AG04450 (cell line): ENCODE measurements at places on chromosomes 5 and 9. TPM values are rescaled to one million over a fixed set of nuclear protein-coding genes. Genes with fewer than 3 reads are reported as not detected.

DNA sequence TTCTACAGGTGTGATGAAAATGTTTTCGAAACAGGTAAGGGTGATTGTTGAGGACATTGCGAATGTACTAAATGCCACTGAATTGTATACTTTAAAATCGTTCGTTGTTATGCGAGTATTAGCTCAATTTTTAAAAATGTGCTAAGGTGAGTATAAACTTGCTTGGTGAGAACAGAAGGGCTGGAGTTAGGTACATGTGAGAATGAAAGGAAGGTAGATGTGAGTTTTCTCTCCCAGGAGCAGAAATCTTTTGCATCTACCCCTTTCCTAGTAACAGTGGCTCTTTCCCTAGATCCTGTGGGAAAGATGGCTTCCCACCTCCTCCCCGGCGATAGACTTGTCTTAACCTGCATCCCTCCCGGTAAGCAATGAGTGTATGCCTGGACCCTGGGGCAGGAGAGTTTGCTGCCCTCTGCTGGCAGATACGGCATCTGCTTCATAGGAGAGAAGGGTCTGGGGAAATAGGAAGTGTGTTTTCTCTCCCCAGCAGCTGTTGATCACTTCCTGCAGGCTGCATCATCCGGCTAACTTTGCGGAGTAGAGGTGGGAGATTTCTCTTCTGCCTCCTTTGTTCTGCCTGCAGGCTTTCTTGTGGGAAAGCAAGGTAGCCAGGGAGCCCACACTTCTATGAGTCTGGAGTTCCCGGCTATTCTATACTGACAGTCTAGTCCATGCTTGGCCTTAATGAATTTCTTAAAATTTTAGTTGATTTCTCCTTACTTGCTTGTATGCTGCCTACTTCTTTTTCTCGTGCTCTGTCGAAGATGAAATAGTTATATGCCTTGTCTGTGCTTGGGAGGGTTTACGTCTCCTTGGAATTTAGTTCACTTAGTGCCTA, 373.3 kb upstream of the SEMA6A start:
- no peak for DNase-seq

DNA sequence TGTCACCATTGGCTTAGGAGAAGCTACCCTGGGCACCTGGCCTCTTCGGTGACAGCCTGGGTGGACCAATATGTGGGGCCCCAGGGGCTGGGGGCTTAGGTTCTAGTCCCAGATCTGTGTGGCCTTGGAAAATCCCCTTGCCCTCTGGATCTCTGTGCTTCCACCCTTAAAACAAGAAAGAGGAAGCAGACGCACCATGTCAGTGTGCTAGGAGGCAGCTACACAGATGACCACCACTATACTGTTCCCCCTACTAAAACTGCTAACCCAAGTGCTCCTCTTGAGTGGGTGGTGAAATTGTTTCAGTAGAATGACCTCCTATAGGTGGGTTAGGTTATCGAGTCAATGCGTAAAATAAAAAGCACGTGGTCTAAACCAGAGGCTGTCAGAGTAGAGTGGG, 31.0 kb downstream of the AFAP1L1 start:
- DNase-seq, result no peak

- no peak for DNase-seq
These were observed 60.9 kb downstream of the ZNF354C start for GRCh38 chr5:179120951-179121666.

DNA sequence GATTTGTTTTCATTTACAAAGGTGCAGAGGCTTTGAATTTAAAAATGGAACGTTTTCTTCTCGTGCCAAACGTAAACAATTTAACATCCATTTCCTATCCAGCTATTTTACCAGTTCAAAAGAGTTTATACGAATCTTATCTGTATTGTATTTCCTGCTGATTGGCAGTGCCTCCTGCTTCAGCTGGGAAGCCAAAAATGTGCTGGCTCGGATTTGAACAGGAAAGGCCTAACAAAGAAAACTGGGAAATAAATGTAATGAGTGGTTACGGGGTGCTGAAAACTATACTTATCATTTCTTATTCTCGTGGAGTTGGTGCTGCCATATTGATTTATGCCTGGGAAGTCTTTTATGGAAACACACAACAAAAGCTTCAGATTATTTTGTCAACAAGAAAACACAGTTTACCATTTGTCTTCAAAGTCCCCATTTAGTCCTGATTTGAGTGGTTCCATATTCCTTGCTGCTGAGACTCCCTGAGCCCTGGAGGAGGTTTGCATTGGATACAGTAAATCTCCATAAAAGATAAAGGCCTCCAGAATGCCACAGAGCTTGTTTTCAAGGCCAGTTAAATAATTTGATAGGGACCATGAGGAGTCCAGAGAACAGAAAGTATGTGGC, 507.4 kb downstream of the RASEF start:
- no peak for DNase-seq

- no peak for DNase-seq
These were observed 79.6 kb downstream of the WNK2 start for GRCh38 chr9:93263334-93264229.

- no peak for DNase-seq
These were observed 425.2 kb downstream of the GADD45G start for GRCh38 chr9:90029996-90030395.

DNA sequence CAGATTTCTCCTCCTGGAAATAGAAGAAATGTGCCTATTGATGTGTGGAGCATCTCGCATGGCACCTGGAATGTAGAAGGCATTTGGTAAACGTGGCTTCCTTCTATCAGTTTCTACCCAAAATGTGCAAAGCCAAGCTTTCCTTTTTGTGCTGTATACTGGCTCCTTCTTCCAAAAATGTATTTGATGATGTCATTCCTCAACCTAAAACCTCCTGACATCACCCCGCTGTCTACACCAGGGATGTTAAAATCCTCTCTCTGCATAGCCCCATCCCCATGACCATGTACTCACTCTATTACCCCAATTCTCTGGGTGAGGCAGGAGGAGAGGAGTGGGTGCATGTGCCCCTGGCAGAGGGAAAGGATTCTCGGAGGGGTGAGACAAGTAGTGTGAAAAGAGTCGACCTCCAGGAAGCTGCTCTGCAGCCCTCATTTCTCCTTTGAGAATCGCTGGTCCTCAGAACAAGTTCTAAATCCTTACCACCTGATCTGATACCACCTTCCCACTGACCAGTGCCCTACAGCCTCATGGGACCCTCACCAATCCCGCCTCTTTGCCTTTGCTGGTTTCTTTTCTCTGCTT, 11.7 kb upstream of the MED10 start:
- DNase-seq, result no peak

DNA sequence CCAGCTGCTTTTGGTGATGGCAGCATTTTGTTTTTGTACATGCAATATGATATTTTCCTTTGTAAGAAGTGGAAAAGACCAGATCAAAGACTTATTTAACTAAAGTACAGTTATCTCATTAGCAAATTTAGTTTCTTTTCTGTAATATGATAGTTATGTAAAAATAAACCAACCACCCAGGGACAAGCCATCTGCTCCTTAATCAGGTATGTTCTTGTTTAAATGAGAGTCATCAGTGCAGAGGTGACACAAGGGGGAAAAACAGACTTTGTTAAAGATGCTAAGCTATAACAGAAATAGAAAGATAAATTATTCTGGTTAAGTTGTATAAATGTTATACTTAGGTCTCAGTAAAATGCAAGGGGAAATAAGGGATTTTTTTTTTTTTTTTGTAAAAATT, 805.7 kb upstream of the SEMA6A start:
- no peak for DNase-seq

DNA sequence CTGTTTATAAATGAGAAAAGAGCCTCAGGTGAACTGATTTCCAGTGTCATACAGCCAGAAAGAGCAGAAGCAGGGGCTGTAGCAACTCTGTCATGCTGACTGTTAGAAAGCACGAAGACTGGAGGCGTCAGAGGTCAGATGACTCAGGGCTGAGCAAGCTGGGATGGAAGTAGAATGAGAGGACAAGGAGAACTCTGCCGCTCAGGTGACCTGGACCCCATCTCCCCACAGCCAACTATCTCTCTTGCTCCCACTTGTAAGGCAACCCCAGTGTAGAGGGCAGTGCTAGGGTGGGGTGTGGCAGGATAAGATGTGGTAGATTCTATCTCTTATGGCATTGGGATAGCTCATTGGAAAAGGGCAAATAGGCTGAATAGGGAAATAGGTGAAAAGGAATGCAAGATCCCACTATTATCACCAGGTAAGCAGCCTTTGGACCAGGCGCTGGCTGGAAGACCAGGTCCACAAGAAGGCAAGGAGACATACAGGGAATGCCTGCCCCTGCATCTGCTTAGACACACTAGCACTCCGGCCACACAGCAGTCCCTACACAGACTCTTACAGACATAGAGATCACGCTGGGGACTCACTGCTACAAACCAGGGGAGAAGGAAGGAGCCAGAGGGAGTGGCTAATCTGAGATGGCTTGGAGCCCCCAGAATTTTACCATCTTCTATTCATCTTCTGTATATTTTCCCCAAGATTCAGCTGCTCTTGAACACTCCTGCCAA, 21.2 kb upstream of the LOX start:
- DNase-seq, result no peak

DNA sequence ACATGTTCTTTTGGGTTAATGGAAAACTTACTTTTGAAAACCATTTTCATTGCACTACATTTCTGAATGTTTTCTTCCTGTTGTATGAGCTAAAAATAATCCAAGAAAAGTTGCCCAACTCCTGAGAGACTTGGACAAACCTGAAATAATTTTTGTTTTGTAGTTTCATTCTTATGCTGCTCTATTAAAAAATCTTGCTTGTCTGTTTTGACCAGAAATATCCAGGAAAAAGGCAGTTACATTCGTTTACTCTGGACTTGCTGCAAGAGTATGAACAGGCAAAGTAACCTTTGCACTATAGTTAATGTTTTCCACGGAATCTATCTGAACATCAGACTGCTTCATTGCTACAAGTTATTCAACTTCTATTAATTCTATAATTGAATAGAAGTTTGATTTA, 200.1 kb upstream of the DAB2 start:
- no peak for DNase-seq

- no peak for DNase-seq
These were observed 12.2 kb upstream of the GPR151 start for GRCh38 chr5:146528236-146528635.

DNA sequence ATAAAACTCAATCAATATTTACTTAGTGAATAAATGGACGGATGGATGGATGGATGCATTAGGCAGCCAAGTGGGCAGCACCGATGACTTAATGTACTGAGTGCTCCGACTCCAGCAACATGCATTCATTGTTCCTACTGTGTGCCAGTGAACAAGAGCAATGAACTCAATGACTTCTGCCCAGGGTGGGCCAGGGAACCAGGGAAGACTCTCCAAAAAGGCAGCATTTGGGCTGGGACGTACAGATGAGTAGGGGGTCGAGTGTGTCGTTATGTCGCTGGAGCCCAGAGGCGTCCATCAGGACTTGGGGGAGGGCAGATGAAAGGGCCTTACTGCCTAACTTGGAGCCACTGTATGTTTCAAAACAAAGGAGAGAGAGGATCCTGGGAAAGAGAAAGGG, 126.4 kb downstream of the KCNIP1 start:
- DNase-seq, result no peak

DNA sequence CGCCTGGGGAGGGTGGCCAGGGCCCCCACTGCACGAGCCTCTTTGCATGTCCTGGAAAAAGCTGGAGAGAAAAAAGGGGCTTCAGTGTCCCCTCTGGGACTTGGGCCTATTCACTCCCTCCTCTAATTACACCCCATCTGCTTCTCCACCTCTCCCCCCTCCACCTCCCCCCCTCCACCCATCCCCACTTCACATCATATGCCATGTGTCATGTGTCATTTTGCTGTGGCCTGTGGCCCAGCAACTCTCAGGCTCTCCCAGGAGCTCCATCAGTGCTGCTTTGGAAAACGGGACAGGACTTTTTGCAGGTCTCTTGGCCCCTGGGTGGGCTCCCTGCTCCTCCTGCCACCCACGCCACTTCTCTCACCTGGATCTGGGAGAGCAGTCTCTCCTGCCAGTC, 68.7 kb downstream of the NTNG2 start:
- DNase-seq, result no peak

DNA sequence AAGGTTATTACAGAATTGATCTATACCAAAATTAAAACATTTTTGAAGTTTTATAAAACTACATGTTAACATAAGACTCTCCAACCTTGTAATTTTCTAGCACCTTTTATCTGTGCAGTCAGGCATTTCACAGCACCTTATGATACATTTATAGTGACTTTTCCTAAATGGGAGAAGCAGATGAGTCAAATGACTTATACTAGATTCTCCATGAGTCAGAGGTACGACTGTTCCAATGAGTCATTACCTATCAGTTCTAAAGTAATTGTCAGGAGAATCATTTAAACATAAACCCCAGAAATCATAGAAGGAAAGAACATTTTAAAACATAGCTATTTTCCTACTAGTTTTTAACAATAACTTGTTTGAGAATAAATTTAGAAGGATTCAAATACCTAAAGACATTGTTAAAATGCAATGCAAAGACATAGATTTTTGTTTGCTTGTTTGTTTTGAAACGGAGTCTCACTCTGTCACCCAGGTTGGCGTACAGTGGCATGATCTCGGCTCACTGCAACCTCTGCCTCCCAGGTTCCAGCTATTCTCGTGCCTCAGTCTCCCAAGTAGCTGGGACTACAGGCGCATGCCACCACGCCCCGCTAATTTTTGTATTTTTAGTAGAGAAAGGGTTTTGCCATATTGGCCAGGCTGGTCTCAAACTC, 34.7 kb upstream of the DMXL1 start:
- DNase-seq, result peak; percentile 26

DNA sequence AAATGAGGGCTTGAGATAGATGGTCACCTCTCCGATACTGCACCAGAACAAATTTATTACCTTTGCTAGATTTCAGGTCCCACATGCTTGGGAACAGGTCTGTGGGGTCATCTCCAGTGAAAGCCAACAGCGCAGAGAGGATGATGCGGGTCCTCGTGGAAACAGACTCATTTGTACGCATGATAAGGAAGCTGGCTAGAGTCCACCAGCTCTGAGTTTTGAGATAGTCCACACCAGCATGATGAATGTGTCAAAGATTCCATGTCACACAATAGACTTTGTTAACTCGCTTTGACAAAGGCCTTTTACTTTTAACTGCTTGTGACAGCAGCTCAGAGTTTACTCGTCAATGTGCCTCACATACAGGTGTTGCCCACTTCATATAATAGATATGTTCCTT, 105.4 kb upstream of the TBCA start:
- DNase-seq, result no peak

- DNase-seq, result peak; percentile 99
These were observed 143.0 kb downstream of the GPBP1 start for GRCh38 chr5:57316798-57317327.

- DNase-seq, result no peak
These were observed 72.2 kb downstream of the SHB start for GRCh38 chr9:37996819-37997217.

RFESD gene
- 3.0 and 3.8 TPM in 2 replicates for polyA plus RNA-seq

PTPRD gene
- 0.16 and 0.19 TPM in 2 replicates for polyA plus RNA-seq
